ENCODE measurements at places on chromosomes 6 and 20. TPM values are rescaled to one million over a fixed set of nuclear protein-coding genes. Genes with fewer than 3 reads are reported as not detected.

- no peak for DNase-seq
Measured at GRCh38 chr20:61072398-61072797, 179.7 kb upstream of the CDH4 start.

DNA sequence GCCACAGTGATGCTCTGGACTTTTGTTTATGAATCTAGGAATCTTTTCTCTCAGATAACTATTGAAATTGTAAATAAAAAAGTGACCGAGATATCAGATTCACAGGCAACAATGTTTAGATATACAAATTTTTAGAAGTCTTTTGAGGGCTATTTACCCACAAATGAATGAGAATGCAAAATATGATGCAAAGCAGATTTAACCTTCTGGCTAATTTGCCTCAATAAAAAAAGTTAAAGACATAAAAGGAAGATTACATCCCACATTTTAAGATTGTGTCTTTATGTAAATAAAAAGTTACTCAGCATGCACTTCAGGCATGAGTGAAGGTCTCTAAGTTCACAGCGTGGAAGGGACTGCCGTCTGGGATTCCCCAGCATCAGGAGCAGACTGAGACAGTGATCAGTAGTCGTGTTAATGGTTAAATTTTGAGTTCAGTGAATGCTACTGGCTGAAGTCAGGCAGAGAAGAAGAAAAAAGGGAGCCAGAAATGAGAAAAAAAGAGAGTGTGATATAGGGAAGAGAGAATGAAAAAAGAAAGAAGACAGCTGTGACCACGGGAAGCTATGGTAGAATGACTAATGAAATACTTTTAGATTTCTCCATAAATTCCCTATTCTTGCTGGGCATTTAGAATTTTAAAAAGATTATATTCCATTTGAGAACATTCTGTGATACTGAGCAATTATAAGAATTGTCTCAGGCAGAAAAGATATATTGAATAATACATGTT is 93.6 kb downstream of the MYB start:
- DNase-seq, result no peak

GRCh38 chr6:70717038-70717801 is 49.5 kb downstream of the SMAP1 start:
- no peak for DNase-seq

GRCh38 chr6:118735320-118735719 is 83.9 kb upstream of the CEP85L start:
- no peak for DNase-seq

Gene SLC29A1
- total RNA-seq, result 24.8 TPM

Gene CPNE5
- total RNA-seq, result 1.4 TPM

Measured in esophagus squamous epithelium (tissue), 5 donors.